ENCODE measurements at places on chromosomes 4 and X.

DNA sequence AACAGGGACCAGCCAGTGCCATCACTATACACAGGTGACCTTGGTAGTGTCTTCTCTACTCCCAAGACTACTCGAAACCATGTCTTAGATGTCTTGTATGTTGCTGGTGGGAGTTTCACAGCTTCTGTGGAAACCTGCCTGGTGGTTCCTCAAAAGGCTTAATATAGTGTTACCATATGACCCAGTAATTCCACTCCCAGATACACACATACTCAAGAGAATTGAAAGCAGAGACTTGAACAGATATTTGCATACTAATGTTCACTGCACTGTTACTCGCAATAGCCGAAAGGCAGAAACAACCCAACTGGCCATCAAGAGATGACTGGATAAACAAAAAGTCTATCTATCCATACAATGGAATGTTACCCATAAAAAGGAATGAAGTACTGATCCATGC lies 3.1 kb downstream of the TFDP3 start:
- no peak for DNase-seq

DNA sequence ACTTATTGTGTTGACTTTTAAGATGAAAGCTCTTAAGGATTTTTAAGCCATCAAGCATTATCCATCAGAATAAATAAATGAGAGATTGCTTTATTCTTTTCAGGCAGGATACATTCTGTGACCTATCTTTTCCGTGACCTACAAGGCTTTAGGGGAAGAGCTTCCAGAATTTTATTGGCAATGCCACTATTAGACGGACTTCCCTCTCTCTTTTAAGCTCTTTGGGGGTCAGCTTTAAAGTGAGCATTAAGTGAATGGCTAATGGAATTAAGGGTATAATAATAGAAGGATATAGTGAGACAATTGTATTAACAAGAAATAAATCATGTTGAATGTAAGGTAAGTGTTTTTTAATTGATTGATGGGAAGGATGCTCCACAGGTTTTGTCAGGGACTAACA lies 273.7 kb downstream of the GPAT3 start:
- no peak for DNase-seq

- no peak for DNase-seq
These were observed 618.0 kb downstream of the STPG2 start for GRCh38 chr4:97525236-97525635.

GRCh38 chrX:107227780-107228485 lies 21.5 kb downstream of the DNAAF6 start:
- DNase-seq: no peak

GRCh38 chrX:149682031-149682430 lies 29.8 kb upstream of the MAGEA11 start:
- DNase-seq: no peak

GRCh38 chrX:1453951-1454785 lies 1.5 kb upstream of the ASMTL start:
- DNase-seq: peak; percentile 91

DNA sequence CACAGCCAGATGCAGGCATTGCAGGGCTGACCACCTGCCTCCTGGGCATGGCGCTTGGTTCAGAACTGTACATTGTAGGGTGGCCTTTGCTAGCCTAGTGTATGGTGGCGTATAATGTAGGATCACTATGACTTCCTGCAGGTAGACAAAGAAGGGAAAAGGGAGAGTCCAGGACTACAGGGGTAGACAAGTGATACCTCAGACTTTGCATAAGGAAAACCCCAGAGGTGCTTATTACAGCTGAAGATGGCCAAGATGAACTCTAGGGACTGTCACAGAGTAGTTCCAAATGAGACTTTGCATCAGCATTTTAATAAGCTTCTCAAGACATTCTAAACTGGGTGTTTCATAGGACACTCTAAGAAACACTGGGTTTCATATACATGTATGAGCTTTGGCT lies 116.4 kb upstream of the PUDP start:
- no peak for DNase-seq

- peak; percentile 59 for DNase-seq
These were observed 139.1 kb upstream of the ZIC3 start for GRCh38 chrX:137426695-137427425.

DNA sequence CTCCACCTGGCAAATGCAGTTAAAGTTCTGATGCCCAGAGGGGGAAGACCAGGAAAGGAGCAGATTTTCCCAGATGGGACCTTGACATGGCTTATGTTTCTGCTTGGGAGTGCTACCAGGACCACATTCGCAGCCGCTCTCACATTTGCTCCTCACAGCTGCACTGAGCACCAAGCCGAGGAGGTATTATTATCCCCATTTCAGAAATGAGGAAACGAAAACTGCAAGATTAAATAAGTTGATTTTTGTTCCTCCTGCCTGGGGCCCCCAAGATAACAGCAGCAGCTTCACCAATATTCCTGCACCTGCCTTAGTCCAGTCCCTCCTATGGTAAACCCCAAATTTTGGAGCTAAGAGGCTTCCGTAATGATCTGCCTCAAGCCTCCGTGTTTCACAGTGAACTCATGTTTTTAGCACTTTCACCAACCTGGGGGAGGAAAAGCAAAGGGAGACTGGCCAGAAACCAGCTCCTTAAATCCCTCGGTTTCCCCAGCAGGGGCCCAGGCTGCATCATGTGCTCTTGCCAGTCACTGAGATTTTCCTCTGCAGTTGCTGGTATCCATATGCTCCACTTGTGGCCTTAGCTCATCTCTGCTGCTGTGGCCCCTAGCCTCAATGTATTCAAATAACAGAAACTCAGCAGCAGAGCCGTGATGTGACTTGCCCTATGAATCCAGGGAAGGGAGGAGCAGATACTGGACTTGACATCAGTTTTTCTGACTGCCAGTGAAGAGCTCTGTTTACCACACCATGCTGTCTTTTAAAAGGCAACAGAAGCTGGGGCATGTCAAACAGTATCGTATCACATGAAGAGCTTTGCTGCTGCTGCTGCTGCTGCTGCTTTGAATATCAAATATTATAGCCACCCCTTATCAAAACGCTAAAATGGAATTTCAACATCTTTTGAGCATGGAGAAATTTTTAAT lies 95.5 kb upstream of the KLHL13 start:
- DNase-seq: no peak

- DNase-seq: no peak
These were observed 18.6 kb upstream of the TEX13B start for GRCh38 chrX:108000751-108001150.

DNA sequence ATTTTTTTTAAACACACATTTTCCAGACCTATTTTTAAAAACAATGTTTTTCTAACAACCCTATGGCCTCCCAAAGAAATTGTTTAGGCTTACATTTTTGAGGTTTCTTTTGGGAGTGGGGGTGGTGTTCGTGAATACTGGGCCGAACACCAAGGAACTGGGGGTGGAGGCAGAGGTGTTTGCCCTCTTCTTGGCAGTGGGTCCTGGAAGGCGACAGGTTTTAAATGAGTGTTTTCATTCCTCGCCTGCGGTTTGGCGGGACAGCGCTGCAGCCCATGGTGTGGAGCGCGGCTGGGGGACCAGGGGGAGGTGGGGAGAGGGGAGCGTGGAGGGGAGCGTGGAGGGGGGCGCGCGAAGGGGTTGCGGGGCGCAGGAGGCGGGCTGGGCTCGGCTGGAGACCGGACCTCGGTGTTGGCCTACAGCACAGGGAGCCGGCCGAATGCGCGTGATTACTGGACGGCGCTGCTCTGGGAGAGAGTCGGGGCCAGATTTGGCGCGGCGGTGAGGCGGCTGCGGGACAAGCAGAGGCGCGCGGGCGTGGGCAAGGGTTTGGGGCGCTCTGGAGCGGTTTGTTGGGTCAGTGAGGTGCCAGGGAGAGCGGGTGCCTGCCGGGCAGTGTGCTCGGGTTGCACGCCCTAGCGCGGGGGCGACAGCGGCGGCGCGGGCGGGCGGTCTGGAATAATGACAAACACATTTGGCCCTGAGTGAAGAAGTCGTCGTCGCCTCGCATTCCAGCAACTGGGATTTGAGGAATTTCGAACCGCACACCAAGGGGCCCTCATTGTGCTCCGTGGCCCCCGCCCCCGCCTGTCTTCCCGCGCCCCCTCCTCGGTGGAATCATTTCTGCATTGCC lies 764 bp downstream of the PDGFRA start:
- peak; percentile 61 for DNase-seq

DNA sequence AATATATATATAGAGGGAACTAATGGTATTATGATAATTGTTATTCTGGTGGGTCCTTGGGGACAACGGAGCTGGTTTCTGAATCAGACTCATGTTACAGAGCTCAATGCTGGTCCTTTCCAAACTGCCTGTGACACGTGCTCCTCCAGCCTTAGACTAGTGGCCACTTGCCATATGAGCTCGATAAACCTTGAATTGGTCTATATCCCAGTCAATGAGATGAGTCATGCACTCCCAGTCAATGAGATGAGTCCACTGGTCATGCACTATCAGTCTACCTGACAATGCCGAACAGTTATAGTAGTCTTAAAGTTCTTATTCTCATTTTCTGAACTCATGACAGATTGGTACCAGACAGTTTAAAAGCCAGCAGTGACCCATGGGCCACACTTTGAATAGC lies 325.2 kb downstream of the LDB2 start:
- DNase-seq: no peak

DNA sequence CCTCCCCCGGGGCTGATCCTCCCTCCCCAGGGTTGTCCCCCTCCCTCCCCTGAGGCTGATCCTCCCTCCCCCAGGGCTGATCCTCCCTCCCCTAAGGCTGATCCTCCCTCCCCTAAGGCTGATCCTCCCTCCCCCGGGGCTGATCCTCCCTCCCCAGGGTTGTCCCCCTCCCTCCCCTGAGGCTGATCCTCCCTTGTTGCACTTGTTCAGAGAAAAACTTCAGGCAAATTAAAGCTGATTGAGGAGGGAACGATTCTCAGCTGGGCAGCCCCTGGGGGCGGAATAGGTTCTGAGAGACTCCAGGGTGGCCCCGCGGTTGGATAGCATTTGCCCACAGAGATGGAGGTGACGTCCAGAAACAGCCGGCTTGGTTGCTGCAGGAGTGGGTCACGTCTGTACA lies 110.7 kb upstream of the ADRA2C start:
- no peak for DNase-seq

DNA sequence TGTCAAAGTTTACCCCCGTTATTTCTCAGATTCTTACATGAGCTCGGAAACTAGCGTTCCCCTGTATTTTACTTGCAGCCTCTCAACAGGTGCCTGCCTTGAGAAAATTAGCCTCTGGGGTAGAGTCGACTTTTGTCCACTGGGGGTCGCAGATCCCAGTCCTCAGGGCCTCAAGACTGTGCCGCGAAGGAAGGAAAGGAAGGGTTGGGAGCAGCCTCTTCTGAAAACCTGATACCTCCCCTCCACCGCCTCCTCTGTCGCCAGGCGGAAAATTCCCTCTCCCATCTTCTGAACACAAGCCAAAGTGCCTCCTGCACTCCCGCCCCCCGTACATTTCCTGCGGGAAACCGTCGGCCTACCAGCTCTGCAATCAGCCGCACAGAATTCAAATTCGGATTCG lies 44.4 kb upstream of the TMSB15B start:
- peak; percentile 85 for DNase-seq

GRCh38 chrX:118197730-118198129 lies 81.1 kb upstream of the KLHL13 start:
- DNase-seq: no peak

DNA sequence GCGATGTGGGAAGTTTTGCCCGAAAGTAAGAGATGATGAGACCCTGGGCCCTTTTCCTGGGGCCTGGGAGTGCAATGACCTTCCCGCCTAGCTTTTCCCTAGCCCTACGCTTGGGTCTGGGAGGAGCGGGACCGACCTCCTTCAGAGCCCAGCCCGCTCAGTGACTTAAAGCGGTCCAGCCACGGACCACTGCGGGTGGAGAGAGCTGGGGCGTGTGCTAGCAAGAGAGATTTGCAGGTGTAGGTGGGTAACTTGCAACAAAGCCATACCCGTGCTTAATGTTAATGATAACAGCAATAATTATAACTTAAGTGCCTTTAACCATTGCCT lies 503 bp upstream of the PDE5A start:
- no peak for DNase-seq

- DNase-seq: no peak
These were observed 58.3 kb upstream of the HPGD start for GRCh38 chr4:174580597-174580996.

GRCh38 chr4:68349279-68349648 lies 626 bp downstream of the YTHDC1 start:
- DNase-seq: peak; percentile 68

DNA sequence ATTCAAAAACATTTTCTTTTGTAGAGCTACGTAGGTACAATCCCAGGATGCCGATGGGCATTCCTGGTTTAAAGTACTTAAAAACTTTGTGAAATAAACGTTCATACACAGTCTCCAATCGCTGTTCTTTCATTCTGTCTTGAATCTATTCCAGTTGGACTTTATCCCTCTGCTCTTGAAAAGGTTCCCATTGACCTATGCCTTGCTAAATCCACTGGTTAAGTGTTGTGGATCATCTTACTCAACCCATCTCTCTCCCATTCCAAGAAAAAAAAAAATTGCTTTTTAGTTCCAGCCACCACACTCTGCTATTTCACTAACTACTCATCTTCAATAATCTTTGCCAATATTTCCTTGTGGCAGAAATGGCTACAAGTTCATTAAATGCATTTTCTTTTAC lies 542.3 kb upstream of the GRIA3 start:
- DNase-seq: no peak

DNA sequence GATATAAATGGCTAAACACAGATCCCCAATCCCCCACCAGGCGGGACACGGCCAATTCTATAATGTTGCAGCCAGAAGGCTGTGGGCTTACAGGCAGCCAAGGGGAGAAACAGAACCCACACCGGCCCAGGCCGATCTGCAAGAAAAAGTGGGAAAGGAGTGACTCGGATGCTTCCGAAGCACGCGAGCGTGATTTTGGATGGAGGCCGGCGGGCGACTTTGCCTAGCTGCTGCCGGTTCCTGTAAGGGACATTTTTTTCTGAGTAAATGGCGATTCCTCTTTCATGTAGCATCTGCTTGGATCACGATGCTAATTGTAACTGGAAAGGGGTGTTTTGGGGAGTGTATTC lies 470.2 kb downstream of the PCDH19 start:
- DNase-seq: no peak

- no peak for DNase-seq
These were observed 276.4 kb downstream of the SPRY1 start for GRCh38 chr4:123672987-123673386.

- DNase-seq: no peak
These were observed 105.8 kb upstream of the RPS6KA3 start for GRCh38 chrX:20372533-20372932.

- no peak for DNase-seq
These were observed 80.5 kb downstream of the MID1IP1 start for GRCh38 chrX:38881727-38882126.

- DNase-seq: no peak
These were observed 87.2 kb upstream of the PDE5A start for GRCh38 chr4:119715490-119716445.

Measured in neural progenitor cell (in vitro differentiated cells).